Fibroblast of gingiva (primary cell): ENCODE measurements at places on chromosomes 3 and 15.
A peak's percentile ranks its signal among the peaks of the same experiment; 100 is the strongest.

GRCh38 chr15:60496853-60497252 is 17.9 kb upstream of the ICE2 start:
- DNase-seq, result no peak

DNA sequence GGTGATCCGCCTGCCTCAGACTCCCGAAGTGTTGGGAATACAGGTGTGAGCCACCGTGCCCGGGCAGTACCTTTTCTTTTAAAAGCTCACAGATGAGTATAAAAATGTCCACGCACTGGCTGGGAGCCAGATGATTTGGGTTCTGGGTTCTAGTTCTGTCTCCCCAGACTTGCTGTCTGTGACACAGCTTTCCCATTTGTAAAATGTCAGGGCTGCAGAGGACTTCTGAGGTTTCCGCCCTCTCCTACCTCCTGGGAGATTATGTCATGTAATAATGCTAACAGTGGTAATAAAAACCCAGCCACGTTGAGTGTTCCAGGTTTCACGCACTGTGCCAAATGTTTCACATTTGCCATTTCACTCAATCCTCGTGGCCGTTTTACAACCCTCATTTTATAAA is 1.3 kb upstream of the PPP4R2 start:
- DNase-seq, result no peak

DNA sequence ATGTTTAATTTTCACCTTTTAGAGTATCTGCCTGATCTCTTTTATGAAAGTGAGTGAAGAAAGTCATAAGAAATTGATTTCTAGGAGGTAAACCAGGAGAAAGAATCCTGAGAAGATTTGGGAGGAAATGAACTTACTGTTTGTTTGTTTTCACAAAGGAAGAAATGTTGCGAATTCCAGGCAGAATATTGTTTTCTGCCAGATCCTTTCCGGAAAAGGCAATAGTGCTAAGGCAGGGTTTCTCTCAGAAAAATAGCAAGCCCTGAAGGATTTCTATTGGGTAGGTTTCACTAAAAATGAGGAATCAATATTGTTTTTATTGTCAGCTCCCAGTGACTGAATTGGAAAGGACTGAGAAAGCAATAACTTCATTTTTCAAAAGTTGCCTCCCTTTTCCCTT is 85.7 kb upstream of the TGFBR2 start:
- DNase-seq, result peak; percentile 29

DNA sequence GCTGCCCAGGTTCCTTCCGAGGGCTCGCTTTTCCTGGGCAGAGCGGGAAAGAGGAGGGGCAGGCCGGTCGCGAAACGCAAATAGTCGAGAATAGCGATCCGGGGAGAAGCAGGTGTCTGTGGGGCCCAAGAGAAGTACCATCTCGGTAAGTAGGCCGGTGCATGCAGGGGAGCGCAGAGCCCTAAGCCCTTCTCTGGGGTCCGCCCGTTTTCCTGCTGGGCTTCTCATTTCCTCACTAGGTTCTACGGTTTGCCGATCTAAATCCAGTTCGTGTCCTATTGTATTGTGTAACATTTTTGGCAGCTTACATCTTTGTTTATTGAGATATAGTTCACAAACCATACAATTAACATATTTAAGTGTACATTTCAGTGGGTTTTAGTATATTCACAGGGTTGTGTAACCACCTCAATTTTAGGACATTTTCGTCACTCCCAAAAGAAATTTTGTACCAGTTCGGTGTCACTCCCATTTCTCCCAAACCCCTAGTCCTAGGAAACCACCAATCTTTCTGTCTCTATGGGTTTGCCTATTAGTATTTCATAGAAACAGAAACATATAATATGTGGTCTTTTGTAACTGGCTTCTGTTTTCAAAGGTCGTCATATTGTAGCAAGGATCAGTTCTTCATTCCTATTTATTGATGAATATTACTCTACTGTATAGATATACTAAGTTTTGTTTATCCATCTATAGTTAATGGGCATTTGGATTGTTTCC is 6.8 kb upstream of the TRIM69 start:
- DNase-seq, result peak; percentile 18

- DNase-seq, result no peak
Observed at GRCh38 chr3:77256584-77257503, 216.9 kb downstream of the ROBO2 start.

- no peak for DNase-seq
Observed at GRCh38 chr15:70588613-70589012, 174.7 kb downstream of the UACA start.

DNA sequence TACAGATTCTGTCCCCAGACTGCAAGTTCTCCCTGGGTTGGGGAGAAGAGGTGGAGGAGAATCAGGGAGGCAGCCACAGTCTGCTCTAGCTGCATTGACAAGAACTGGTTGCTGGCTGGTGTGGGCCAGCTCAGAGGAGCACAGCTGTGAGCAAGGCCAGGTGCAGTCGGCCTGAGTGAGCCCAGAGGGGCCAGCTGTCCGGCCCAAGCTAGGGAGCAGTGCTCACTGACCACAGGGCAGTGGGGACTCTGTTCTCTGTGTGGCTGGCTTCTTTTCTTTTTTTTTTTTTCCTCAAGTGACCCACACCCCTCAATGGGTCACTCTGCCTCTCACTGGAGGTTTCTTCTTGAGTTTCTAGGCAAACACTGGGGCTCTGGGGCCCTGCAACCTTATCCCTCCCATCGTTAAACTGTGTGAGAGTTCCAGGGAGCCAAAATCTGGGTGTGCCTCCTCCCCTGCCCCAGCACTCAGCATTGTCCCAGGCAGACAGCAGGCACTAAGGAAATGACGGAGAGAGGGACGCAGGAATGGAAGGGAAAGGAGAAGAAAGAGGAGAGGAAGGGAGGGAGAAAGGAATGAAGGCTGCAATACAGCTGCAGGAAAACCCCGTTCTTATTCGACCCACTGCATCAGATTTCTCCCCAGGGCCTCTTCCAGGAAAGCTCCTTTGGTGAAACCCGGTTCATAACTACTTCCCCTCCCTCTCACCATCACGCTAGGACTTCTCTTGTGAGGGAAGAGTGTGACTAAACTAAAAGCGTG is 37.7 kb upstream of the HES1 start:
- DNase-seq, result no peak

DNA sequence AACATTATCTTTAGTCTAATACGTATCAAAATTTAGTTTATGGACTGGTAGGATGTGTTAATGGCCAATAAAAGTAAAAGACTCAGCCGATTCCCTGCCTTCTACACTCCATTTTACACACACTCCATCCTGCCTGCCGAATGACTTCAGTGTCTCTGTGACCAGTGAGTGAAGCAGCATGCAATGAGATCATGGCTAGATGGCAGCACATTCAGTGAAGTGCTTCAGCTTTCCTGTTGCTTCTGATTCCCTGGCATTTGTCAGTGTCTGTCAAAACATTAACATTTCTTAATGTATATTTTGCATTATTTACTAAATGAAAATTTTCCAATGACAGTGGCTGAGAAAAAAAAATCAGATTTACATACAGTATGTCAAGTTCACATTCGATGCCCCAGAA is 412.0 kb downstream of the FHIT start:
- no peak for DNase-seq

DNA sequence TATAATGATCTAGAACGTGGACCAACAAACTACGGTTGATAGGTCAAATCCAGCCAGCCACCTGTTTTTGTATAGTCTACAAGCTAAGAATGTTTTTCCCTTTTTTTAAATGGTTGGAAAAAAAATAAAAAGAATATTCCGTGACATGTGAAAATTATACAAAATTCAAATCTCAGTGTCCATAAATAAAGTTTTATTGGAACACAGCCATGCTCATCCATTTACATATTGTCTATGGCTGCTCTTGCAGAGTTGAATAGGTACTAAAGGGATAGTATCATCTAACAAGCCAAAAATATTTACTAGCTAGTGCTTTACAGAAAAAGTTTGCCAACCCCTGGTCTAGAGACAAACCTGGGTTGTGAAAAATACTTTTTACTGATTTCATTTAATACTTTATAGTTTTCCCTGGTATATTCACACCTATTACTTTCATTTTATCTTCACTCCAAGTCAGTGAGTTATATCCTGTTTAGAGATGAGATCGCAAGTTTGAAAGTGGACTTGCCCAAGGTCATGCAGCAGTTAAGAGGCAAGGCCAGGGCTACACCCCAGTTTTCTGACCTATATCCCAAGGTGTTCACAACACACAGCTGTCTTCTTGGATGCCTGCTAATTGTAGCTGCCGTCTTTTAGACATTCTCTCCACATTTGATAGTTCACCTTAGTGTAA is 58.4 kb downstream of the IGF2BP2 start:
- DNase-seq, result no peak

GRCh38 chr3:188948281-188948996 is 223.3 kb upstream of the TPRG1 start:
- peak; percentile 90 for DNase-seq

DNA sequence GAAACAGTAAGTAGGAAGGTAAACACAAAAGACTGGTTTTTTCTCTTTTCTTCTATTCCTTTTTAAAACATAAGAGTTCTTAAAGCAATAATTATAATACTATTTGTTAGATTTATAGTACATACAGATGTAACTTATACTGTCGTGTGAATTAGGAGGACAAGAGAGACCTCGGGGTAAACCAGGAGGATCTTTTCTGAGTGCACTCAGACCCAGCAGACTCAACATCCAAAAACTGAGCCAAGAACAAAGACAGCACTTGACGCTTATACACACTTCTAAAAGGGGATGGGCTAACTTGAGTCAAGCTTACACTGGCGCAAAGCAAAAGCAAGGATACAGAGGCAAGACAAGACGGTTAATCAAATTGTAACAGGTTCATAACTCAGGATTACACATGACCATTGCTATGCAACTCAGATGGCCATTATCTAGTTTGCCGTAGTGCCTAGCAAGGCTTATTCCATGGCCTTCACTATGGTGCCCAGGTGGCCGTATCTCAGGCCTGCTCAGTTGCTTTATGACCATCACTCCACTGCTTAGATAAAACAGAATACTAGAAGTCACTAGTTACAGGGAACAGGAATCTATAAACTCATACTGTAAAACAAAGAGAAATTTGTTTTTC is 18.6 kb downstream of the MTHFS start:
- no peak for DNase-seq

GRCh38 chr3:18808429-18808828 is 339.9 kb upstream of the KCNH8 start:
- no peak for DNase-seq

- no peak for DNase-seq
Observed at GRCh38 chr3:52297242-52298148, 9.9 kb downstream of the GLYCTK start.

- DNase-seq, result no peak
Observed at GRCh38 chr3:87575550-87575949, 299.2 kb upstream of the POU1F1 start.

- no peak for DNase-seq
Observed at GRCh38 chr3:33940149-33940548, 141.7 kb downstream of the PDCD6IP start.
